Caco-2 (cell line): ENCODE measurements at places on chromosomes 7 and 10. TPM values are rescaled to one million over a fixed set of nuclear protein-coding genes. Genes with fewer than 3 reads are reported as not detected.

Gene OPN4
- total RNA-seq: not detected in 2 replicates

DNA sequence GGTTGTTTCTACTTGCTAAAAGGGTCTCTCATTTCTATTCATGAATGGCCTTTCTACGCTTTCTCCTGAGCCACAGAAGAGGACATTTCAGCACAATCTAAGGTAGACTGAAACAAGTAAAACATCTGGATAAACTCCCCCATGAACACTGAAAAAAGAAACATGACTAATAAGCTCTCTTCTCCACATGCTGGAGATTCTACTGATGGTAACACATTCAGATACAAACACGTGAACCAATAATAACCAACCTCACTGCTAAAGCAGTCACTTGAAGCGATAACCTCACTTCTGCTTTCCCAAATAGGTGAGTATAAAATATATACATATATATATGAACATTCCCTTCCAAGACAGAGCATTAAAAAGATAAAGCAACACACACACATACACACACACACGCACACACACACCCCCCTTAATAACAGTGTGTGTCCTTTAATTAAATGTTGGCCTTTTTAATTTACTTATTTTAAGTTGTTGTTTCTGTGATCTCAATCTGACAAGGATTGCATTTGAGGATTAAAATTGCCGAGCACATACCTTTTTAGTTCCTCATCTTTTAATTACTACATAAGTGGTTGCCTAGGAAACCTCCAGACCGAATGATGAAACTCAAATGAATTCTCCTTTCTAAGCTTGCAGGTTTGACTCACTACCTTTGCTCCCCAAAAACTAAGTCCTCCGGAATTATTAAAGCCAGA is 292.4 kb upstream of the KLF14 start:
- no peak for DNase-seq
- no peaks in the 10 kb centered on the region for H3K36me3 ChIP-seq
- no peaks in the 10 kb centered on the region for H3K27me3 ChIP-seq
- H3K4me3 ChIP-seq: no peak overlapping the region
- H3K4me1 ChIP-seq: no peaks in the 10 kb centered on the region

- H3K4me1 ChIP-seq: no peaks in the 10 kb centered on the region
- no peak overlapping the region for H3K27ac ChIP-seq
- H3K4me3 ChIP-seq: no peak overlapping the region
- H3K27me3 ChIP-seq: no peaks in the 10 kb centered on the region
These were observed 148.3 kb downstream of the SVIL start for GRCh38 chr10:29486433-29486832.

GRCh38 chr10:34384372-34384771 is 430.7 kb downstream of the PARD3 start:
- H3K36me3 ChIP-seq: peaks cover 5% of the 10 kb centered on the region
- H3K4me1 ChIP-seq: no peaks in the 10 kb centered on the region
- H3K4me3 ChIP-seq: no peak overlapping the region
- H3K27me3 ChIP-seq: no peaks in the 10 kb centered on the region
- H3K27ac ChIP-seq: no peak overlapping the region

Gene NUDT13
- 6.5 and 7.1 TPM in 2 replicates for total RNA-seq

GRCh38 chr7:47091141-47091540 is 490.8 kb downstream of the TNS3 start:
- H3K27ac ChIP-seq: no peak overlapping the region
- H3K4me3 ChIP-seq: no peak overlapping the region
- DNase-seq: no peak
- no peaks in the 10 kb centered on the region for H3K36me3 ChIP-seq

Gene PKD2L1
- 0.19 TPM in 1 of 2 replicates, not detected in the other for total RNA-seq

GRCh38 chr10:129027906-129028305 is 439.1 kb upstream of the MGMT start:
- H3K4me3 ChIP-seq: no peak overlapping the region
- no peaks in the 10 kb centered on the region for H3K4me1 ChIP-seq
- H3K36me3 ChIP-seq: no peaks in the 10 kb centered on the region
- H3K27ac ChIP-seq: no peak overlapping the region
- peaks cover 2% of the 10 kb centered on the region for H3K27me3 ChIP-seq

- no peak overlapping the region for H3K4me3 ChIP-seq
- no peaks in the 10 kb centered on the region for H3K27me3 ChIP-seq
- no peaks in the 10 kb centered on the region for H3K36me3 ChIP-seq
- H3K4me1 ChIP-seq: peaks cover 6% of the 10 kb centered on the region; the same call in 1 of the 2 replicates
- H3K27ac ChIP-seq: no peak overlapping the region
These were observed 168.0 kb downstream of the SNX10 start for GRCh38 chr7:26459540-26460193.

DNA sequence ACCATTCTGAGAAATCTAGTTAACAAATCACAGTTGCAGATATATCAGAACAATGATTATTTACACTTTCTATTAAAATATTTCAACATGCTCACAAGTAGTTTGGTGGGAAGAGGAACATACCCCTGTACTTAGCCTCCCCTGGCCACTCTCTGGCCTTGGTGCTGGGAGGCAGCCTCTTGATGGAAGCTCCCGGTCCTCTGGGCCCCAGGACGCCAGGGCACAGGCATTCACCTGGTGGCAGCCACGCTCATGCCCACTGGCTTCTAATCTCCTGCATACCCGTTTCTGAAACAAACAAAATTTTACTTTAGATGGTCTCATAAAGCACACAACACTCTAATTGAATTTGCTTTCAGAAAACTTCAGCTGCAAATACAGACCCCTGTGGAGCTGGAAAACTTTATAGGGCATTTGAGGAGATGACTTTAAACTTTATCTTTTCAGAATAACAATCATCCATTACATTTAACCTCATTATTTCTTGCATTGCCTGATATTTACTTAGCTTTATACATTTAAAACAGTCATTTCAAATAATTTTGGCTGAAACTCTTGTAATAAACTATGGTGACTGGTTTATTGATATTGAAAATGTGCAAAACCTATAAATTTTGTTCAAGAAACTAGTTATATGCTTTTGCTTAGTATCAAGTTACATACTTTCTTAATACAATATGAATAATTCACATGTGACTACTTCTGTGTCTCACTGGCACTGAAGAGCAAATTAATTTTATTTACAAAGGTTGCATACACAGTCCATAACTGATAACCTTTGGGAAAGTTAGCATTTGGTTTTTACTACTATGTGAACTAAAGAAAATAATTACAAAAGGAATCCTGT is 30.8 kb downstream of the C10orf143 start:
- H3K27me3 ChIP-seq: no peaks in the 10 kb centered on the region
- no peak for DNase-seq
- H3K27ac ChIP-seq: no peak overlapping the region
- H3K4me3 ChIP-seq: no peak overlapping the region
- H3K4me1 ChIP-seq: no peaks in the 10 kb centered on the region

Gene MEPCE
- total RNA-seq: 41.0 and 43.3 TPM in 2 replicates

Gene IGFBP3
- total RNA-seq: 0.79 and 3.3 TPM in 2 replicates

- no peak overlapping the region for H3K27ac ChIP-seq
- no peak for DNase-seq
- H3K4me3 ChIP-seq: no peak overlapping the region
- H3K27me3 ChIP-seq: no peaks in the 10 kb centered on the region
- H3K4me1 ChIP-seq: no peaks in the 10 kb centered on the region
These were observed 116.6 kb downstream of the NEURL1 start for GRCh38 chr10:103610083-103610472.

Gene CYREN
- 60.9 and 62.6 TPM in 2 replicates for total RNA-seq

- H3K27ac ChIP-seq: no peak overlapping the region
- no peak for DNase-seq
- no peaks in the 10 kb centered on the region for H3K36me3 ChIP-seq
- H3K4me1 ChIP-seq: peaks cover 6% of the 10 kb centered on the region; the same call in 1 of the 2 replicates
- H3K4me3 ChIP-seq: no peak overlapping the region
These were observed 385.2 kb downstream of the TNS3 start for GRCh38 chr7:47196737-47197136.

Gene CPVL
- 108 and 109 TPM in 2 replicates for total RNA-seq

Gene KIFBP
- 57.6 and 58.9 TPM in 2 replicates for total RNA-seq

DNA sequence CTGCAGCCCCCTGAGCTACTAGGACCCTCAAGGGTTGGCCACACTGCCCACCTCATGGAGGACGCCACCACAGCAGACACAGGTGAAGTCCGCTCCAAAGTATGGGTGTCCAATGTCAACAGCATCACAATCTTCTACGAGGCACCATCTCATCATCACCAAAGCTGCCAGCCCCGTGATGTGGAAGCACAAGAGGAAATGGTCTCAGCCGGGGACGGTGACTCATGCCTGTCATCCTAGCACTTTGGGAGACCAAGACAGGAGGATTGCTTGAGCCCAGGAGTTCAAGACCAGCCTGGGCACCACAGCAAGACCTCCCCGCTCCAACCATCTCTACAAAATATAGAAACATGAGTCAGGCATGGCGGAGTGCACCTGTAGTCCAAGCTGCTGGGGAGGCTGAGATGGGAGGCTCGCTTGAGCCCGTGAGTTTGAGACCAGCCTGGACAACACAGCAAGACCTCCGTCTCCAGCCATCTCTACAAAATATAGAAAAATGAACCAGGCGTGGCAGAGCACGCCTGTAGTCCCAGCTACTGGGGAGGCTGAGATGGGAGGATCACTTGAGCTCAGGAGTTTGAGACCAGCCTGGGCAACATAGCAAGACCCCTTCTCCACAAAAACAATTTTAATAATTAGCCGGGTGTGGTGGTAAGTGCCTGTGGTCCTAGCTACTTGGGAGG is 48.8 kb upstream of the MYL10 start:
- H3K36me3 ChIP-seq: no peaks in the 10 kb centered on the region
- no peak overlapping the region for H3K27ac ChIP-seq
- H3K4me1 ChIP-seq: no peaks in the 10 kb centered on the region
- H3K4me3 ChIP-seq: no peak overlapping the region
- DNase-seq: no peak

DNA sequence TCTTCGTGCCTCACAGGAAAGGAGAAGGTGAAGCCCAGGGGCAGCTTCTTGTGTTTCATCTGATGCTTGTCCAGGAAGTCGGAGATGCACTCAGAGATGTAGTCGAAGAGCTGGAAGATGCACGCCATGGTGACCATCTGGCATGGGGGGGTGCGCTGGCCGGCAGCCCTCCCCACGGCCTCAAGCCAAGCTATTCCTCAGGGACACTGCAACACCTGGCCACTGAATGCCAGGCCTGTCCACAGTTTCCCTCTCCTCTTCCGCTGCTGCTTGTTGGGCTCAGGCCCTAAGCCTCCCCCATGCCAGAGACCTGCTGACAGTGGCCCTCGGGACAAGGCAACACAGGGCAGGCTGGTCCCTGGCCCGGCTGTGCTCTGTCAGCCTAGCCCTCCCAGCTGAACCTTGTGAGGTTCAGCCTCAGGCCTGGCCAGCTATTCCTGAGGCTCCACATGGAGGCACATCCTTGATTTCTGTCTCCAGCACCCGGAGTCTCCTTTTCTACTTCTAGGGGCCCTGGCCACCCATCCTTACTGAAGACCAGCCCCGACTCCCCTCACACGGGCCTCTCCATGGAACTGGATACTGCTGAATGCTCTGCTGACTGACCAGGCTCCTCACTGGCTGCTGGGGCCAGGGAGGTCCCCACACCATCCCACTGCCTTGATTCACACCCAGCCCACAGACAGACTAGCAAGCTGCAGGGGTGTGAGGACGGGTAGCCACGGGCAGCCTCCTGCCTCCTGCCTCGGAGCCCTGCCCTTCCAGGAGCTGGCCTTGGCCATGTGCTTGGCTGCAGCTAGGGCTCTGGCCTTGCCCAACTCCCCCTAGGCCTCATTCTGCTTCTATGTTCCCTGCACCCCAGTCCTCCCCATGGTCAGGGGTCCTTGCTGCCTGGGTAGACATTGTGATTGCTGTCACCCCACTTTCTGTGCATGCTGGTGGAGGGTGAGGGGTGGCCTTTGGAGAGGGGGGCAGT is 10.1 kb upstream of the MYL7 start:
- H3K27ac ChIP-seq: no peak overlapping the region
- H3K27me3 ChIP-seq: no peaks in the 10 kb centered on the region
- no peak overlapping the region for H3K4me3 ChIP-seq
- no peak for DNase-seq

DNA sequence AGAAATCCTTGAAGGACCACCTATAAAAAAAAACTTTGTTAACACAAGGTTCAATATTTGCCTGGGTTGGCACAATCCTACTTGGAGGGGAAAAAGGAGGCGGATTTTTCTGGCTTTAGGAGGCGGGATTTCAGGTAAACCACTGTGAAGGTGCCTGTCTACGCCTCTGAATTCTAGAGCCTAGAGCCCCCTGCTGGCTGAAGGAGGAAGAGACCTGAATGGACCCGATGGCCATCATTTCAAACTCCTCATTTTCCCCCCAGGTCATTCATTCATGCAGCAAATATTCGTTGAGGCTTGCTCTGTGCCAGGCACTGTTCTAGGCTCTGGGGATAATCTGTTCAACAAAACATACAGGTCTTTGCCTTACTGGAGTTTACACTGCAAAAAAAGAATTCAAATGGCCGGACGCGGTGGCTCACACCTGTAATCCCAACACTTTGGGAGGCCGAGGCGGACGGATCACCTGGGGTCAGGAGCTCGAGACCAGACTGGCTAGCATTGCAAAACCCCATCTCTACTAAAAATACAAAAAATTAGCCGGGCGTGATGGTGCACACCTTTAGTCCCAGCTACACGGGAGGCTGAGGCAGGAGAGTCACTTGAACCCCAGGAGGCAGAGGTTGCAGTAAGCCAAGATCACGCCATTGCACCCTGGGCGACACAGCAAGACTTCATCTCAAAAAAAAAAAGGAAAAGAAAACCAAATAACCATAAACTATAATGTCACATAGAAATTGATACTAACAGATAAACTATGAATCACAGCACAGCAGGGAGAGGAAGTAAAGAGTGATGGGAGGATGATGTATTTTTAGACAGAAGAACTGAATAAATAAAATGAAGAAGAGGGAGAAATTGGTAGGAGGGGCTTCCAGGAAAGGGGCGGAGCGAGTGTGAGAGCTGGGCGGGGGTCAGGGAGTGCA is 90.1 kb upstream of the NFE2L3 start:
- H3K27me3 ChIP-seq: no peaks in the 10 kb centered on the region
- H3K36me3 ChIP-seq: no peaks in the 10 kb centered on the region
- H3K27ac ChIP-seq: no peak overlapping the region
- 0 out of 2 replicates have a peak, but pooled peaks cover 7% of the 10 kb centered on the region for H3K4me1 ChIP-seq
- H3K4me3 ChIP-seq: no peak overlapping the region

- H3K4me3 ChIP-seq: no peak overlapping the region
- H3K4me1 ChIP-seq: no peaks in the 10 kb centered on the region
- no peak overlapping the region for H3K27ac ChIP-seq
- DNase-seq: no peak
These were observed 21.6 kb upstream of the EEPD1 start for GRCh38 chr7:36131499-36131898.

DNA sequence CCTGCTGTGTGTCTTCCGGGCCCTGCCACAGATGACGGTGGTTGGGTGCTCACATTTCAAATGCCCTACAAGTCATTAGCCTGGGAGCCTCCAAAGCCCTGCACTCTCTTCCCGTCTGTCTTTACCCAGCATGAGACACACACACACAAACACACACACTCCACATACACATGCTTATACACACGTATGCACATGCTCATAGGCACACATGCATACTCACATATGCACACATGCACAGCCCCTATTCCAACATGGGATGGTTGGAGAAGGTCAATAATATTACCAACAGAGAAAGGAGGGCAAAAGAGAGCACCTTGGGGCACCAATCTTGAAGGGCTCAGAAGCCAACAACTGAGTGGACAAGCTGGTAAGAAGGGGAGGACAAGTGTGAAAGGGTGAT is 19.0 kb downstream of the SUN3 start:
- no peaks in the 10 kb centered on the region for H3K27me3 ChIP-seq
- H3K4me1 ChIP-seq: no peaks in the 10 kb centered on the region
- H3K27ac ChIP-seq: no peak overlapping the region
